Stimulated activated CD8-positive, alpha-beta memory T cell treated with anti-CD3 and anti-CD28 coated beads, Interleukin-4, amount 100 ng/mL, for 1 hour (primary cell): ENCODE measurements at places on chromosomes 5 and 9.

DNA sequence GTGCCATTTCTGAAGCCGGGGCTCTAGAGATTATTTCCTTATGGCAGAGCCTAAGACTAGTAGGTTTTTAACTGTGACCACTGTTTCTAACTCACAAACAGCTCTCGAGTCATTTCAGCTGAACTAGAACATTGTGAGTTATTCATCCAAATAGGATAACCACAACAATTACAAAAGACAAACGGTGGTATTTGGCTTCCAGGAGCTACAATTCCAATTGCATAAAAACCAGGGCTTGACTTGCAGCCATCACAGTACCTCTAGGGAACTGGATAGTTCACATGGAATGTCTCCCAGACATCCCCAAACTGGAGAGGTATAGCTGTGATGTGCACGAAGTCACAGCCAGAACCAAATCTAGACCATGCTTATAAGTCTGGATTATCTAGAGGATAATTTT is 224.8 kb downstream of the FAM114A2 start:
- no peak for DNase-seq

- no peak for DNase-seq
Observed at GRCh38 chr5:75363726-75364495, 26.9 kb downstream of the HMGCR start.

GRCh38 chr5:66197764-66198405 is 53.8 kb downstream of the SREK1 start:
- no peak for DNase-seq

- DNase-seq: no peak
Observed at GRCh38 chr5:76041863-76042262, 41.3 kb upstream of the SV2C start.

DNA sequence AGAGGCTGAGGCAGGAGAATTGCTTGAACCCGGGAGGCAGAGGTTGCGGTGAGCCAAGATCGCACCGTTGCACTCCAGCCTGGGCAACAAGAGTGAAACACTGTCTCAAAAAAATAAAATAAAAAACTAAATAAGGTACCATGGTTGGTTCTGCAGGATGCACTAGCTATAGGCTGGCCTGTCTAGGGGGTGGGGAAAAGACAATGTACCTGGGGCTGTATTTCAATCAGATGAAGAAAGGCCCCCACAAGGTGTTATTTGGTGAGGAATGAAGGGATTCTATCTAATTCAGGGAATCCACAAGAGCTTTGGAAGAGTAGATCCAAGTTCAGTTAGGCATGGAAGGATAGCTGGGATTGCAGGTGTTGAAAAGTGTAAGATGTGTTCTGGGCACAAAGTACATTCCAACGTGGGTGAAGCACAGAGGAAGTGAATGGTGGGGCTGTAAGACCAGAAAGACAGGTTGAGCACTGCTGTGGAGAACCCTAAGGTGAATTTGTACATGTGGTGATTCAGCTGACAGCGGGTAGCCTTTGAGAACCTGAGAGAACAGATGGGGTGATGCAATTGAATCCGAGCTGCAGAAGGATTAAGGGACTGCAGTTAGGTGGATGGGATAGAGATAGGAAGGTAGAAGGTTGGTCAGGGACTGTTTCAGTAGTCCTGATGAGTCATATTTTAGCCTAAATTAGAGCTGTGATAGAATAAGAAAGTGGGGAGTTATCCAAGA is 71.8 kb downstream of the CAST start:
- no peak for DNase-seq

DNA sequence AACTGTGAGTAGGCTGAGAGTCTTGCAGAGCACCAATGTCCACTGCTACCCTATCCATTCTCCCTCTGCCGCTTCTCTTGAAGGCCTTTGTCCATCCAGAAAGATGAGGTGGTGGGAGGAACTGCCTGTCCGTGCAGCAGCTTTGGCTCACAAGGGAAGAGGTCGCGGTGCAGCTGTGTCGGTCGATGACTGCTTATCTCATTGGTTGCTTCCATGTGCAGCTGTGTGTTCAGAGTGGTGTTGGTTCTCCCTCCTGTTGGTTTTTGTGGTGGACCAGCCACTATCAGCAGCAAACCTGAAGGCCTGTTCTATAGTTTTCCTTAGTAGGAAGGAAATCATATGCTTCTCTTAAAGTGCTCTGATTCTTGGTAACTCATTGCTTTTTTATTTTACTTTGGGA is 40.7 kb downstream of the SPTAN1 start:
- no peak for DNase-seq

DNA sequence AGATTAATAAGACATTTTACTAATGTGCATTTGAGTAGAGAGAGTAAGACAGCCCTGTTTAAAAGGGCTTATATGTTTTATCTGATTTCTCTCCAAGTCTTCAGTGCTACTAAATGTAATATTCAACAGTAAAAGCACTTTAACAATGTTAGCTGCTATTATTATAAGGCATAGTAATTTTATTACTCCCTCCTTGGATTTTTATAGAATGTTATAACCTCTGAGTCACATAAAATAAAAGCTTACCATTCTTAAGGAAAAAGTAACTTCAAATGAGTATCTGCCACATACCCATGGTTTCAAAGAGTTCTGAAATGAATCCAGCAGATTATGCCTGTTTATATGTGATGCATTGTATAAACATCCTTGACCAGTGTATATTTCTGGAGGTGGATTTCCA is 19.0 kb downstream of the SPDL1 start:
- no peak for DNase-seq

- DNase-seq: no peak
Observed at GRCh38 chr5:58114324-58114723, 345.6 kb downstream of the PLK2 start.

DNA sequence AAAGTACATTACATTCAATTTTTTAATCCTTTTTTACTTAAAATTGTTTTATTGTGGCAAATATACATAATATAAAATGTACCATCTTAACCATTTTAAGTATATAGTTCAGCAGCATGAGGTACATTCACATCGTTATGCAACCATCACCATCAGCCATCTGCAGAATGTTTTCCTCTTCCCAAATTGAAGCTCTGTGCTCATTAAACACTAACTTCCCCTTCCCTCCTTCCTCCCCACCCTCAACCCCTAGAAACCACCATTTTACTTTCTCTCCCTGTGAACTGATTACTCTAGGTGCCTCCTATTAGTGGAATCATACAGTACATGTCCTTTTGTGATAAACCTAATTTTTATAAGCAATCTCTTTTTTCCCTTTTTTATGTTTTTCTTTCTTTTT is 15.6 kb downstream of the TEX53 start:
- no peak for DNase-seq

GRCh38 chr5:139925650-139926640 is 117.2 kb downstream of the NRG2 start:
- no peak for DNase-seq

DNA sequence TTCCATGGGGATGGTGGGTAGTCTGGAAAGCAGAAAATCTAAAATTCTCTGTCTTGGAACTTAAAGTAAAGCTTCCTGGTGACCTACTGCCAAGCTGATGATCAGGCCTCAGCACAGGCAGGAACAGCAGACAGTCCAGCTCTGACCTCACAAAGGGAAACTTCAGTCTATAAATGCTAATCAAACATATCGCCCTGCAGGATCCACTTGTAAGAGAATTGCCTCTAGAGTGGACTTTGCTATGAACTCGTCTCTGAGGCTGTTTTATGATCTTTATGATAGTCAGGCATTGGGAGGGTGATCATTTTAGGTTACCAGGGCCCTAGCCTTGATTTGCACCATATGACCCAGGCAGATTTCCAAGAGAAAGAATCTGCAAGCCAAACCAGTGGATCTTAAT is 67.6 kb upstream of the SELENOP start:
- DNase-seq: no peak

GRCh38 chr5:130216286-130216685 is 312.0 kb downstream of the CHSY3 start:
- no peak for DNase-seq

DNA sequence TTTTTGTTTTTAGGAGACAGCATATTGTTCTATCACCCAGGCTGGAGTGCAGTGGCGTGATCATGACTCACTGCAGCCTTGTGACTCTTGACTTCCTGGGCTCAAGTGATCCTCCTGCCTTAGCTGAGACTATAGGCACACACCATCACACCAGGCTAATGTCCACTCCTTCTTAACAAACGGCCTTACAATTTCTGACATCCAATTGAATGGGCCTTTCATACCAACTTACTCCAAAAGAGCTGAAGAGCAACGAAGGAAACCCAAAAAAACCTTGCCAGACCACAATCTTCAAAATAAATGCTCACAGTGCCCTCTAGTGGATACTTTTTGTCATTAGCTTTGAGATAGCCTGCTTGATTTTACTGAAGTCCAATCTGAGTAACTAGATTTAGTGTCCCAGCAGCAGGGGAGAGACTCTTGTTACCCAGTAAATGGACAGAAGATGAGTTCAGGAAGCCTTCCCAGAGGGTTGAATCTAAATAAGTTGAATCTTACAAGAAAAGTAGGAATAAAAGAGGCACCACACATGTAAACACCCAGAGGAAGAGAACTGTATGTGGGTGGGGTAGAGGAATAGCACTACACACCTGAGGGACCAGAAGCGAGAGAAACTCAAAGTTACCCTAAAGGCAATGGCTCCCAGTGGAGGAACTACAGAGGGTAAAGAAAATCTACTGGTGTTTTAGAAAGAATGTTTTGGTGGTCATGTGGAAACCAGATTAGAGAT is 9.3 kb downstream of the ZNF622 start:
- DNase-seq: no peak

- DNase-seq: no peak
Observed at GRCh38 chr9:91572044-91572443, 148.4 kb upstream of the NFIL3 start.

DNA sequence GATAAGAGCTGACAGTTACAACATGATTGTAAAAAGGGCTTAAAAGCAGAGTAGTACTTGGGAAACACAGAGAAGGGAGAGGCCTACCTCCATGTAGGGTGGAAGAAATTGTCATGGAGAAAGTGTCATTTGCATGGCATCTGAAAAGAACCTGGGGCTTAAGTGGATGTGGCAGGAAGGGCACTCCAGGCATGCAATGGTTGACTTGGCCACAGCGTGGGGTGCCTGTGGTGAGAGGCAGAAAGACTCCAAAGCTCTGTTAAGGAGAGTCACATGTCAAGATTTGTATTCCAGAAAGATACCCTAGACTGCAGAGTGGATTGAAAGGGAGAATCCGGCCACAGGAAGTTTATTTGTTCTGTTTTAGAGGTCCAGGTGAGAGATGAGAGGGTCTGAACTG is 2.4 kb downstream of the POLR3G start:
- no peak for DNase-seq

DNA sequence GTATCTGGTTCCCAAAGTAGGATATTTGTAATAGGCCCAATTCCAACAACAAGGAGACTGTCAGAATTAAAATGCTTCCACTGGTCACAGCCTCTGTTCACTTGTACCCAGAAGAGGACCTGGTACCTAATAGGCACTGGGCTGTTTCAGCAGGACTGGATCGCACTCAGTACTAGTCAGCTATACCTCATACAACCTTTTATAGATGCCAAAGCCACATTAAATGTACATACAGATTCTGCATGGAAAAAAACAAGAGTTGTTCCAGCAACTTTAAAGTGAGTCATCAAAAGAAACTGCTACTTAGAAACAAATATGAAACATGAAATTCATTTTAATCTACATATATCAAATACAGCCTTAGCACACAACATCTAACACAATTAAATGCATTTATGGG is 87.5 kb downstream of the GPR21 start:
- DNase-seq: no peak

DNA sequence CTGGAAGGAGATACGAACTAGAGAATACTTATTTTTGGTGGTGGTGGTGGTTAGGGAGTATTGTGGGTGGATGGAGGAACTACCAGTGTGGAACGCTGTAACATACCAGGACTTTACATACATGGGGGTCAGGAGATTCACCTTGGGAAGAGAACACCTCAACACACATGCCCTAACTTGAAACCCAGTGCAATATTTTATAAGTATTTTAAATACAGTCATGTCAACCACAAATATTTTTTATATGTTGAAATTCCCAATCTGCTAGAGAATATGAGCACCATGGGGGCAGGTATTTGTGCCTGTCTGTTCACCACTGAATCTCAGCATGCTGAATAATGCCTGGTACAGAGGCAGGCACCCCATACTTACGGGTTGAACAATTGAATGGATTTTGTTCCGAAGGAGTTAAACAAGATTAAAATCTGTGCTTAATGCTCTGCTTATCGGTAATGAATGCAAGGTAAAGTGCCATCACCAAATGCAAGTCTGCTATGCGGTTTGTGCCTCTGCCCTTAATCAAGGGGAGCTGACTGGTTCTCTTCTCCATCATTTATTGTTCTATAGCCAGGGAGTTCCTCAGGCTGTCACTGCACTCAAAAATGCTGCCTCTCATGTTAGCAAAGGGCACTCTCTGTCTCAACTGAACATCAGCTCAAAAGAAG is 65.3 kb downstream of the RASEF start:
- DNase-seq: no peak

DNA sequence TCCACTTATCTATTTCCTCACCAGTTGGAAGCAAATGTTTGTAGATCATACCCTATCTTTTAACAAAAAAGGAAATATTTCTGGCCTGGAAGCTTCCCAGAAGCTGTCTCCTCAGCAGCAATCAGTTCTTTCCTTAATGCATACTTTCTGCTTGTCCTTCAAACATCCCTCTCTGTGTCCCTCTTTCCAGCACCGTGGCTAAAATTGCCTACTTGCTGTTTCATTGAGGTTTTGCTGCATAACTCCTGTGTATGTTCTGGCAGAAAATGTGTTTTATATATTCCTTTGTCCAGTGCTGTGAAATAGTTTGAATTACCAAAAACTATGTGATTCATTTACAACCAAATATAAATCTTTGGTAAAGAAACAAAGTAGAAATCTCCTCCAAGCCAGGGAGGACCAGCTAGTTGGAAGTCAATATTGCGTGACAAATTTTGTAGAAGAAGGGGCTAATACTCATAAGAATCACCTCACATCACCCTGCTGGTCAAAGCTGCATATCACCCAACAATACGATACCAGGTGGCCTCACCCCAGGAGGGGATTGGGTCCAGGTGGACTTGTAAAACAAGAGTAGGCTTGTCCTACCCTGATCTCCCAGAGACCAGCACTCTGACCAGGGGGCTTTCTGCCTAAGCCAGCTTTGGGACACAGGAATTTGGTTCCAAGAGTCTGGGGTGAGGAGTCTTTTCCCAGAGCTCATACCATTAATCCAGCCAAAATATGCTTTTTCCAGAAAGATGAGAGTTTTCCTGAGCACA is 198.4 kb upstream of the SNX2 start:
- DNase-seq: no peak

DNA sequence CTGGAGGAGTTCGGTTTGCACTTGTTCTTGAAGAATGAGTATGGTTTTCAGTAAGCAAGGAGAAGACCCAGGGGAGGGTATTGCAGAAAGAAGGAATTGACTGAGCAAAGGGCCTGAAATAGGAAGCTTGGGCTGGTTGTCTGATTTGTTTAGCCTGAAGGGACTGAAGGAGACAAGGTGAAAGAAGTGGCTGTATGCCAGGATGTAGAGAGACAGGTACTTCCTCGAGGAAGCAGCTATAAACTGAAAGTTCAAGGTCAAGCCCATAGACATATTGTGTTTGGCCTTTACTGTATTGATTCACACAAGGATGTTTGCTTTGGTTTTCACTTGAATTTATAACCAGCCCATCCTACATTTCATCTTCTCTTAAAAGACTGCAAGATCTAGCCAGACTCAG is 183.1 kb downstream of the PALM2AKAP2 start:
- DNase-seq: no peak
